ENCODE measurements at places on chromosomes 1 and 21.

GRCh38 chr1:95679262-95679661 is 445.3 kb downstream of the RWDD3 start:
- no peak for DNase-seq

DNA sequence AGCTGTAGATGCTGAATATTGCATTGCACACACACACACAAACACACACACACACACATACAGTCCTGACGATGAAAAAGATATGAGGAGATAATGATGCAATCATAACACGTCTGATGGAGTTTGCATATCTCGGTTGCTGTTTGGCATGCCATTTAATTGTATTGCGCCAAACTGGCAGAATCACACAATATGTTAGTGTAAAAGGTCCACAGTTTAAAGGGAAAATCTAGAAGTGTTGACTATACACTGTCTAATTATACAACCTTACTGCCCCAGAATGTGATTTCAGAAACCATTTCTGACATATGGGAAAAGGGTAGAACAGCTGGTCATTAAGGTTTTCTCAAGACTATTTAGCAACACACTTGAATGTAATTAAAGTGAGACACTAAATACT is 123.7 kb upstream of the PROX1 start:
- DNase-seq: no peak

DNA sequence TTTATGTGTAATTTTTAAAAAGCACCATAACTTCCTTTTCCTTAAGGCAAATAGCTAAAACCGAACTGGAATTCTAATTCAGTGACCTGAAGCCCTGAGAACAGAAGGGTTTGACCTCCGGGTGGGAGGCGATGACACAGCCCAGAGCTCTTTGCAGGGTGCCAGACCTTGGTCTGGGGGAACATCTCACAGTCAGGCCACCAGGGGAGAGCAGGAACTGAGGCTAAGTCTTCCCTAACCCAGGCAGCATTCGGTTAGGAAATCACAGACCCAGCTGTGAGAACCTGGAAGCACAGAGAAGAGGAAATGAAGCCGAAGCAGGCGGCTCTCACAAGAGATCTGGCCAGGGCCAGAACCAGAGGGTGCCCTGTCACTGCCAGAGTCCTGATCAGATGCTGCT is 444.8 kb downstream of the TTLL7 start:
- no peak for DNase-seq

DNA sequence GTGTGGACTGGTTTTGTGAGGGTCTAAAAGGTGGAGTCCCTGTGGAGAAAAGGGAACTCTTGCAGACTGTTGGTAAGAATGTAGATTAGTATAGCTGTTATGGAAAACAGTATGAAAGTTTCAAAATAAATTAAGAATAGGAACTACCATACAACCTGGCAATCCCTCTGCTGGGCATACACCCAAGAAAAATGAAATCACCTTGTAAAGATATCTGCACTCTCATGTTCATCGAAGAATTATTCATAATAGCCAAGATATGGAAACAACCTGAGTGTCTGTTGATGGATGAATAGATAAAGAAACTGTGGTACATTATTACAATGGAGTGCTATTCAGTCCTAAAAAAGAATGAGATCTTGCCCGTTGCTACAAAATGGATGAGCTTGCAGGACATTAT is 109.6 kb downstream of the TBX19 start:
- no peak for DNase-seq

- DNase-seq: no peak
These were observed 19.1 kb downstream of the RCSD1 start for GRCh38 chr1:167648978-167649744.

DNA sequence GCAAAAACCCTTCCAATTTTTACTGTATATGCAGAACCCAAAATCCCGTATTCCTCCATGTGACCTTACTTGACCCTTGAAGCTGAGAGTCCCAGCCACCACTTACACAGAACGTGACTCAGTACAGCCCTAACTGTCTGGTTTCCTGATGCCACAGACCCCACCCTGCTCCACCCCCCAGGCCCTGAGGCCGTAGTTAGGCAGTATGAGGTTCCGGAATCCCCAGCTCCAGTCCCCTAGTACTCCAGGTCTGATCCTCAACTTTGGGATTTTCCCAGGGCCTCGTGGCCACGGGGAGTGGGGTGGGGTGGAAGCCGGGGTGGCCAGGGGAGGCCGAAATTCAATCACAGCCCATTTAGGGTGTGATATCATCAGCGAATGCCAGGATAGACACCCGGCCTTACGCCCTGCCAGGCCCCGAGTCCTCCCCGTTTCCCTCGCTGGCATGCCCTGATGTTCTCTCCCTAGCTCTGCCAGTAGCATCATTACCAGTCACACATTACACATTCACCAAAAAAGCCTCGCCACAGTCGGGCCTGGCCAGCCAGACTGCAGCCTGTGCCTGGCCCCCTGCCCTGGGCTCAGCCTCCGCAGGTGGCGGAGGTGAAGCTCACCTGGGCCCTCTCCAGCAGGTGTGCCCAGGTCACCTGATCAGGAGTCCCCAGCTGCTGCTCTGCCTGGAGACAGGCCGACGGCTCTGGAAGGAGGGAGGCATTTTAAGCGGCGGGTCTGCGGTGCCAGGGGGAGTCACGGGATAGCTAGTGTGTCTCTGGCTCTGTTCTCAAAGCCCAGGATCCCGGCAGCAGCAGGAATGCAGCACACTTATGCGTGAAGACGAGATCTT is 70.8 kb downstream of the SCCPDH start:
- DNase-seq: no peak

Data from Peyer's patch (tissue), 4 donors.